ENCODE measurements at places on chromosomes 6 and 20. TPM values are rescaled to one million over a fixed set of nuclear protein-coding genes. Genes with fewer than 3 reads are reported as not detected.

DNA sequence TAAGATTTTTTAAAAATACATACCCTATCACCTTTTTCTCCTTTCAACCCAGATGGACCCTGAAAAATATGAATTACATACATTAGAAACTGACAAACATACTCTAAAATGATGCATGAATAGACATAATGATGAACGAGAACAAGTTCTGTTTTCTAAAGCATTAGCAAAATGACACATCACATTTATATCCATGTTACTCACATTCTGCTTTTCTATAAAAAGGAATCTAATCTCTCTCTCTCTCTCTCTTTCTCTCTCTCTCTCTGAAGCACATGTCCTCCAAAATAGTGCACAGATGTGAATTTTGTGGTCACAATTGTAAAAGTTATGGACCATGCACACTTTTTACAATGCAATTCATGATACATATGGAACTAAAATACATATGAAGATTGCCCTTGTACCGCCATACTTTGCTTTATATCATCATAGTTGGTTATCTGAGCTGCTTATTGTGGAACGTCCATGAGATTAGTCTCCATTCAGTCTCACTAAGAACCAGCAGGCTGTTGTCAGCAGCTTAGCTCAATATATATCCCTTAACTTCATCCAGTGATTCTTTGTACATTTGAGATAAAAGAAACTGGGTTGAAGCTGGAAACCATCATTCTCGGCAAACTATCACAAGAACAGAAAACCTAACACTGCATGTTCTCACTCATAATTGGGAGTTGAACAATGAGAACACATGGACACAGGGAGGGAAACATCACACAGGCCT lies 114.2 kb downstream of the COL12A1 start:
- no peak for DNase-seq

- DNase-seq, result peak; percentile 46
Observed at GRCh38 chr20:12882832-12883506, 125.8 kb upstream of the SPTLC3 start.

DNA sequence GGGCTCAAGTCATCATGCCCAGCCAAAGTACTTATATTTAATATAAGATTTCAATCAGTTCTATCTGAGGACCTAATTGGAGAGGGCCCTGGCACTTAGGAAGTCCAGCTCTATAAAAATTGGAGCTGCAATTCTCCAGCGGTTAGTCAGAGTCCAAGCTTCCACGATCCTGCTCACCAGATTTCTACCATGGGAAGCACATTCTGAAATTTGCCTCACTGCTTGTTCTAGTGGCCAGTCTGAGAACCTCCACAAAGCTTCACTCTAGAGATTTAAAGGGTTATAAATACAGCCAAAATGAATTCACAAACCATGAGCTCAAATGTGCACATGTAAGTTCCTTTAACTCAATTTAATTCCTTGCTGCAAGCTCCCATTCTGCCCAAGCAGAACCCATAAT lies 33.5 kb downstream of the PNLDC1 start:
- DNase-seq, result no peak

- no peak for DNase-seq
Observed at GRCh38 chr6:78561015-78561414, 306.3 kb upstream of the IRAK1BP1 start.

- no peak for DNase-seq
Observed at GRCh38 chr20:35285806-35286076, 1.2 kb upstream of the EIF6 start.

DNA sequence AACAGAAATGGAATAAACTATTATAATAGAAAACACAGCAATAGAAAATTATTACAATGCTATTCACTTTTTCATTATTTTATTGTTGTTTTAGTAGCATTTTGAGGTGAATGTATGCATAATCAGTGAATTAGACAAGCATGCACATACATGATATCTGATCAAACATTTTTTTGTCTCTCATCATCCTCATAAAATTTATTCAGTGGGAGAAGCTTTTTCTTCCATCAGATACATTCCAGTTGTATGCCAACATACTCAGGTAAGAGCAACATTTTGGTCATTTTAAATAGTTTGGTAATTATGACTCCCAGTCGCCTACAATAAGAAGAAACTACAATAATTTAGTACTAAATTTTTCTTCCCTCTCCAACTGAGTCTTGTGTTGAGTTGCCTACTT lies 44.5 kb downstream of the ADGRF1 start:
- DNase-seq, result no peak

GRCh38 chr6:13492357-13492756 lies 5.0 kb upstream of the GFOD1 start:
- no peak for DNase-seq

- DNase-seq, result no peak
Observed at GRCh38 chr6:132495604-132496079, 17.3 kb downstream of the STX7 start.

The HSPA1L gene
- 0.80 TPM for total RNA-seq

The SLC22A3 gene
- 1.8 TPM for total RNA-seq

The RIN2 gene
- 10.6 TPM for total RNA-seq

The BCAS4 gene
- 10.9 TPM for total RNA-seq

The DSP gene
- total RNA-seq, result 67.4 TPM
